ENCODE measurements at places on chromosomes 6 and 20.
A peak's percentile ranks its signal among the peaks of the same experiment; 100 is the strongest.

DNA sequence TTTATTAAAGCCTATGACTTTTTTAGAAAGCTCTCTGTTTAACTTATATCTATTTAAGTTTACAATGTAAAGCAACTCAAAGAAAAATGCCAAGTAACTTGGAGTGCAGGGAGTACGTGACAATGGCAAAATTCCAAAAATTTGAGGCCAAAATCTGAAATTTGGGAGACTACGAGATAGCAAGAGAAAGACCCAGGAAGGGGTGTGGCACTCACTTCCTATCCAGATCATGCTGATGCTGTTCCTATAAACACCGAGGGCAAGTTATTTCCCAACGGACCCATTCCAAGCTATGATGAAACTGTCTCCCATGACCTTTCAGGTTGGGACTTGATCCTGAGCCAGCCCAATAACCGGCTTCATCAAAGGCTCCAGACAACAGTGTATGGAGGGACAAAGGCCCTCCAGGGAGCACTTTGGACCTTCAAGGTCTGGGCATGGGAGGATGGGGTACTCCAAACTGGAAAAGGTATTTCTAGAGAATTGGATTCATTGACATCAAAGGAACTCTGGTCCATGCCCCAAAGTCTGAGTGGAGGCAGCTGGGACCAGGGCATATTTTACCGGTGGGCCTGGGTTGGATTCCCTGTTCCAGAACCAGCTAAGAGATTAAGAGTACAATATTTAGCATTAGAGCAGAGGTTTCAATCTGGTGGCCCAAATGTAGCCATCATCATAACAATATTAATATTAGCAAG lies 15.7 kb upstream of the SLC13A3 start:
- H3K27ac ChIP-seq: no peak overlapping the region
- H3K4me3 ChIP-seq: no peak overlapping the region
- DNase-seq: no peak
- H3K27me3 ChIP-seq: no peaks in the 10 kb centered on the region
- H3K36me3 ChIP-seq: no peaks in the 10 kb centered on the region

DNA sequence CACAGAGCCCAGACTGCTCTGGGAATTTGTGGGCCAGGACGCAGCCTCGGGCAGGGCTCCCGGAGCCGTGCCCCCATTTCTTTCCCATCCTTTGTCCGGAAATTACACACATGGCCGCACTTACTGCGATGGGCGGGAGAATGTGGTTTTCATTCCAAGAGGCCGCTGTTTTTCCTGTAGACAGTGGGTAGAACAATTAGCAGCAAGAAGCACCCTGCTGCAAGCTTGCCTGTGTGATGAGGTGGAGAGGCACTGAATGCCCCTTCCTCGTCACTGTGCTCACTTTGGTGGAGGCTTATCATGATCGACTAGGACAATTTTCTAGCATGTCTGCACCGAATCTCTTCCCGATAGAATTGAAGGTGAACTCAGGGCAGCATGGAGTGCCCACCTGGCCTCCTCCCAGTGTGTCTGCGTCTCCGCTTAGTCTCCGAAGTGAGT lies 102.8 kb downstream of the DACT2 start:
- H3K27ac ChIP-seq: no peak overlapping the region
- DNase-seq: no peak
- no peaks in the 10 kb centered on the region for H3K4me1 ChIP-seq
- H3K27me3 ChIP-seq: no peaks in the 10 kb centered on the region

DNA sequence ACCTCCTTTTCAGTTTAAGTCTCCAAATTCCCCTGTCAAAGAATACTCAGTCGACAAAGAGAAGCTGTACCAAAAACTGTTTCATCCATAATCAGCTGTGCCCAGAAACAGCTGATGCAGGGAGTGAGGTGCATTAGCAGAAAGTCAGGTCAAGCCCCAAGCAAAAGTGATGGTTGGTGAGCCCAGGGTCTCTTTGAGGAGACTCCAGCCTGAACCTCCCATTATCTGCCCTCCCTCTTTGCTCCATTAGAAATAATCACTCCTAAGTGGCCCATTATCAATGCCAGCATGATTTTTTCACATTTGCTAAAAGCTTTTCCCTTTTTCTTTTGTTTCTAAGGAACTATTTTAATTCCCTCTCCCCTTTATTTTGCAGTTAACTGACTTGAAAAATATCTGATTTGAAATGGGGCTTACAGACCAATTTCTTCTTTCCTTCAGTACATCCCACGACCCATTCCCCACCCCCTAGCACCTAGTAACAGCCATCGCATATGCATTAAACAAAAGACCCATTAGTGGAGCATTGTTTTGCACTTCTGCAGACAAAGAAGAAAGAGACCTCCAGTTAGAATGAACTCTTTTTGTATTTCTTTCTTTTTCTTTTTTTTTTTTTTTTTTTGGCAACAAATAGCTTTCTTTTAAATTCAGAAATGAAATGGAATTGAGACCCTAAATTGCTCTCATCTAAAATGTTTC lies 257.0 kb downstream of the GRIK2 start:
- H3K27me3 ChIP-seq: no peaks in the 10 kb centered on the region
- H3K36me3 ChIP-seq: no peaks in the 10 kb centered on the region
- no peak overlapping the region for H3K4me3 ChIP-seq
- H3K27ac ChIP-seq: no peak overlapping the region

GRCh38 chr6:30465595-30466306 lies 23.6 kb upstream of the HLA-E start:
- peaks cover 23% of the 10 kb centered on the region for H3K4me1 ChIP-seq
- no peaks in the 10 kb centered on the region for H3K36me3 ChIP-seq
- no peak for DNase-seq
- no peak overlapping the region for H3K27ac ChIP-seq
- H3K4me3 ChIP-seq: peak overlapping the region; percentile 45

GRCh38 chr6:114096561-114097172 lies 125.7 kb upstream of the HDAC2 start:
- H3K27me3 ChIP-seq: no peaks in the 10 kb centered on the region
- DNase-seq: no peak
- H3K27ac ChIP-seq: no peak overlapping the region
- no peaks in the 10 kb centered on the region for H3K36me3 ChIP-seq

- H3K27ac ChIP-seq: no peak overlapping the region
- H3K27me3 ChIP-seq: no peaks in the 10 kb centered on the region
- no peak overlapping the region for H3K4me3 ChIP-seq
- DNase-seq: no peak
- H3K36me3 ChIP-seq: no peaks in the 10 kb centered on the region
- H3K4me1 ChIP-seq: no peaks in the 10 kb centered on the region
Measured at GRCh38 chr6:49676671-49677281, 36.6 kb downstream of the CRISP2 start.

GRCh38 chr20:45987108-45987780 lies 15.2 kb upstream of the ZNF335 start:
- H3K27ac ChIP-seq: no peak overlapping the region
- no peaks in the 10 kb centered on the region for H3K36me3 ChIP-seq
- no peaks in the 10 kb centered on the region for H3K4me1 ChIP-seq
- H3K27me3 ChIP-seq: peaks cover 49% of the 10 kb centered on the region
- H3K4me3 ChIP-seq: no peak overlapping the region

DNA sequence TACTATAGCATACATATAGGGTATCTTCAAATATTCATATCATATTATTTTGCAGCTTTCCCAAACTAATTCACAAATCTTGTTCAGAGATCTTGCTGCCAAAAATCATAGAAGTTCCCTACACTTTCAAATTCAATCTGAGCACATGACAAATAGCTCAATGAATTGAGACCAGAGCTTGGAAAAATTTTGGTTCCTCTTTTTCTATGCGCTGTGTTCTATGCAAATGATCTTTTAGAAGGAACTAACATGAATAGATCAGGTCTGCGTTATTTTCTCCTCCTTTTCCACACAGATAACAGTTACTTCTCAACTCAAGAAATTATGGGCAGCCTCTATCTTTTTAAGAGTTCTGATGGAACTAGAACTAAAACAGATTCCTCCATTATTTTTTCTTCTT lies 316.3 kb downstream of the ARHGAP18 start:
- no peak overlapping the region for H3K27ac ChIP-seq
- no peak overlapping the region for H3K4me3 ChIP-seq
- no peak for DNase-seq
- H3K4me1 ChIP-seq: no peaks in the 10 kb centered on the region
- no peaks in the 10 kb centered on the region for H3K36me3 ChIP-seq
- no peaks in the 10 kb centered on the region for H3K27me3 ChIP-seq

- no peak overlapping the region for H3K4me3 ChIP-seq
- no peaks in the 10 kb centered on the region for H3K36me3 ChIP-seq
- no peaks in the 10 kb centered on the region for H3K27me3 ChIP-seq
- H3K4me1 ChIP-seq: no peaks in the 10 kb centered on the region
Measured at GRCh38 chr6:154236646-154237301, 119.8 kb downstream of the IPCEF1 start.

DNA sequence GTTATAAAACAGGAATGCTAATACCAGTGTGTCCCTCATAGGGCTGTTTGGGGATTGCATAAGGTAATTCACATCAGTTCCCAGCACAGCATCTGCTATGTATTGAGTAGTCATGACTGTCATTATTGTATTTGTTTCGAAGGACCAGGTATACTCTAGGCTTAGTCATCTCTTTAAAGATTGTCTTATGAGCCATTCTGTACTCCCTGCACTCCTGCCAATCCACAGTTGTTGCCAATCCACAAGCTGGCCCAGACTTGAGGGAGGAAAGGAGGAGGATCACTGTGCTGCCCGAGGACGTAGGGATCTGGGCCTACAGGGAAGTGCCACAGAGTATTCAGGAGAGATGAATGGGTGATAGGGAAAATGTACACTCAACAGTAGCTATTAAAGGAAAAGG lies 113.0 kb upstream of the TIAM2 start:
- H3K4me1 ChIP-seq: no peaks in the 10 kb centered on the region
- no peak for DNase-seq
- no peak overlapping the region for H3K4me3 ChIP-seq
- no peaks in the 10 kb centered on the region for H3K27me3 ChIP-seq
- no peak overlapping the region for H3K27ac ChIP-seq

GRCh38 chr6:152063170-152063921 lies 255.9 kb downstream of the ESR1 start:
- no peak for DNase-seq
- no peak overlapping the region for H3K4me3 ChIP-seq
- H3K27ac ChIP-seq: peak overlapping the region; percentile 57

DNA sequence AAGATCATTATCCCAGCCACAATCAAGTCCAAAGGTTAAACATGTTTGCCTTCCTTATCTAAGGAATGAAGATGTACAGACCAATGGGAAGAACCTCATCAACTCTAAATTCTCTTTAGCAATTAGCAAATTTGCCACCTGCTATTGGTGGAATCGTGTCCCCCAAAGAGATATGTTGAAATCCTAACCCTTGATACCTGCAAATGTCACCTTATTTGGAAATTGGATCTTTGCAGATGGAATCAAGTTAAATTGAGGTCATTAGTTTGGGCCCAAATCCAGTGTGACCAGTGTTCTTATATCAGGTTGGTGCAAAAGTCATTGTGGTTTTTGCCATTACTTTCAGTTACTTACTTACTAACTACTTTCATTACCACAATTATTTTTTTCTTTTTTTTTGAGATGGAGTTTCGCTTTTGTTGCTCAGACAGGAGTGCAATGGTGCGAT lies 31.3 kb downstream of the KLHL31 start:
- no peak overlapping the region for H3K4me3 ChIP-seq
- no peak for DNase-seq
- no peaks in the 10 kb centered on the region for H3K36me3 ChIP-seq

GRCh38 chr6:136486357-136486756 lies 63.9 kb downstream of the MAP7 start:
- no peak for DNase-seq
- H3K27me3 ChIP-seq: no peaks in the 10 kb centered on the region
- no peaks in the 10 kb centered on the region for H3K36me3 ChIP-seq

GRCh38 chr20:36030149-36030548 lies 61.8 kb downstream of the CNBD2 start:
- H3K4me3 ChIP-seq: no peak overlapping the region
- no peaks in the 10 kb centered on the region for H3K36me3 ChIP-seq
- H3K27me3 ChIP-seq: no peaks in the 10 kb centered on the region
- H3K27ac ChIP-seq: no peak overlapping the region
- H3K4me1 ChIP-seq: no peaks in the 10 kb centered on the region

GRCh38 chr6:151443911-151444621 lies 7.9 kb downstream of the RMND1 start:
- H3K36me3 ChIP-seq: no peaks in the 10 kb centered on the region
- peaks cover 79% of the 10 kb centered on the region for H3K4me1 ChIP-seq
- H3K27ac ChIP-seq: peak overlapping the region; percentile 74
- H3K27me3 ChIP-seq: no peaks in the 10 kb centered on the region
- no peak overlapping the region for H3K4me3 ChIP-seq

DNA sequence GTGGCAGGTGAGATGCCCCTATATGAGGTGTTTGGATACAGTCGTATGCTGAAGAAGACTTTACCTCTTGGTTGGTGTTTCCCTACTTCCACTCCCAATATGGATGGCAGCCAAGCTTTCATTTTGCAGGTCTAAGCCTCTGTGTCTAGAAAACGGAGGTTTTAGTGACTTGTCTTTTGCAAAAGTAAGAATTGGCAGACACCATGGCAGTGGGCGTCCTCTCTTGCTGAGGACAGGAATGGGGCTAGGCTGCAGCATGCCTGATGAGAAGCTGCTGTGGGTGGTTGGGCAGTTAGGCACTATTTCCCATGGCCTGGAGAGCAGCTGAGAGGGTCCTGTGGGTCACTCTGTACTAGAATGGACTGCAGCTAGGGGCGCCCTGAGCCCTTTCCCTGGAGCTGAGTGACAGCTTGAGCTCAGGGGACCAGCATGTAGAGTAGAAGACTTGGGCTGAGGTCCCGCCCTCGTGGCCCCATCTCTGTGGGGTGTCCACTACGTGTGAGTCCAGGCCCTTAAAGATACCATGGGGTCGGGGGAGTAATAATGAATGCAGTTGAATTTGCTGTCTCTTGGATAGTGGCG lies 127.4 kb downstream of the CDH26 start:
- H3K27ac ChIP-seq: no peak overlapping the region
- H3K36me3 ChIP-seq: no peaks in the 10 kb centered on the region
- no peak for DNase-seq
- no peak overlapping the region for H3K4me3 ChIP-seq
- H3K4me1 ChIP-seq: peaks cover 3% of the 10 kb centered on the region

GRCh38 chr6:125393449-125393858 lies 91.7 kb upstream of the HDDC2 start:
- H3K36me3 ChIP-seq: no peaks in the 10 kb centered on the region
- DNase-seq: no peak
- no peak overlapping the region for H3K4me3 ChIP-seq

- no peak overlapping the region for H3K4me3 ChIP-seq
- H3K4me1 ChIP-seq: no peaks in the 10 kb centered on the region
- no peaks in the 10 kb centered on the region for H3K36me3 ChIP-seq
- no peak for DNase-seq
- H3K27ac ChIP-seq: no peak overlapping the region
Measured at GRCh38 chr20:62780204-62780603, 16.1 kb upstream of the MRGBP start.

GRCh38 chr6:28004350-28005151 lies 47.5 kb downstream of the OR2B6 start:
- H3K27me3 ChIP-seq: no peaks in the 10 kb centered on the region
- no peaks in the 10 kb centered on the region for H3K4me1 ChIP-seq
- H3K4me3 ChIP-seq: no peak overlapping the region
- DNase-seq: no peak

DNA sequence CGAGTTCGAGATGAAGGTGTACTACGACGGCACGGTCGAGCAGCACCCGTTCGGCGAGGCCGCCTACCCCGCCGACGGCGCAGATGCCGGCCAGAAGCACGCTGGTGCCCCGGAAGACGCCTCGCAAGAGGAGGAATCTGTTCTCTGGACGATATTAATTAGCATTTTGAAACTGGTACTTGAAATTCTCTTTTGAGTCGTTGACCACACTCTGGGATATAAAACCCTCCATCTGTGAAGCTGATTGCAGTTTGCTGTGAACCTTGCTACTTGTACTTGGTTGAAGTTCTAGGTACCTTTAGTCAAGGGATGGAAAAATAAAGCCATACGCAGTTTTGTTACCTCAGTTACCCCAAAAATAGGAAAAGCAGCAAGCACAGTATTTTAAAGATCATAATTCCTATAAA lies 917 bp downstream of the C6orf120 start:
- peak overlapping the region; percentile 77 for H3K4me3 ChIP-seq
- H3K27me3 ChIP-seq: no peaks in the 10 kb centered on the region
- H3K36me3 ChIP-seq: peaks cover 13% of the 10 kb centered on the region
- no peak for DNase-seq
